ENCODE measurements at places on chromosomes 2 and 18. TPM values are rescaled to one million over a fixed set of nuclear protein-coding genes. Genes with fewer than 3 reads are reported as not detected.

DNA sequence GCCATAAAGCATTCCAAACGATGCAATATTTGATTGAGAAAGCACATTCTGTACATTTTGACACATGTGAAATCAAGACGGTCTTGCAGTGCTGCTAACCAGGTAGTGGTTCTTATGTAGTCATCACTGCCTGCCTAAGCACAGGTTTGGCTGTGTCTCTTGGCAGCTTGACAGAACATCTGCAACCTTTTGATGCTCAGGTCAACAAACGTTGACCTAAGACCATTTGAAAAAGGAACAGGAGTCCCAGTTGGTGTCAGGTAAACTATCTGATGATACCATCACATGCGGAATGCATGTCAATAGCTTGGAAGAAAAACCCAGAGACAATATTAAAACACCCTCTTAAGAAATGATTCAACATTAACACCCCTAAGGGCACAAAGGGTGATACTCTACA lies 80.7 kb downstream of the L3MBTL4 start:
- DNase-seq = no peak

- no peak for DNase-seq
These were observed 33.5 kb upstream of the RAB27B start for GRCh38 chr18:54794823-54795222.

DNA sequence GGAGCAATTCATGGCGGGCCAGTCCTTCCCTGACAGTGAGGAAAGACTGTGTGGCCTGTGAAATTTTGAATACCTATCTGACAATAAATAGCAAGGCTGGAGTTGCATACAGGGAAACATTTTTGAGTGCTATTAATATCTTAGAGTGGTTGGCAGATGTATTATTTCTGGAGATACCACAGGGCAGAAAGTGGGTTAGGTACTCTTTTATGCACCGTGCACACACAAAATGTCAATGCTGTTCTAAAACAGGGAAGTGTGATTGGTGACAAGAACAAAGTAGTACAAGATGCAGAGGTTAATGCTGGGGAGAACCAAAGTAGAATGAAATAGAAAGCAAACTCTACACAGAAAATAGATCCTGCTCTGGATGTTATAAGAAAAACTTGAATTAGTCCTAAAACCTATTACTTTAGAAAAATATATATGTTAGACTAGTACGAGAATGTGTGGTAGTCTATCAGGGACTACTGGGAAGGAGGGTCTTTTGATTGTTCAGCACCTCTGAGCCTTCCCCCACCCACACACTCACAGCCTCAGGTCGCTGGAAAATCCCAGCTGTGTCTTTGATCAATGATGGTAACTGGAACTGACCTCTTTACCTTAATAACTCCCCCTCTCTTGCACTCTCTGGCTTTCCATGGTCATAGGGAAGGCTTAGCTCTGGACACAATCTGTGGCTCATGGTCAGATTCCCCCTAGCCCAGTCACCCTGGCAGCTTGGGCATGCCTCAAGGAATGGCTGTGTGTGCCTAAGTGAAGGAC lies 58.2 kb downstream of the SERPINB8 start:
- no peak for DNase-seq

DNA sequence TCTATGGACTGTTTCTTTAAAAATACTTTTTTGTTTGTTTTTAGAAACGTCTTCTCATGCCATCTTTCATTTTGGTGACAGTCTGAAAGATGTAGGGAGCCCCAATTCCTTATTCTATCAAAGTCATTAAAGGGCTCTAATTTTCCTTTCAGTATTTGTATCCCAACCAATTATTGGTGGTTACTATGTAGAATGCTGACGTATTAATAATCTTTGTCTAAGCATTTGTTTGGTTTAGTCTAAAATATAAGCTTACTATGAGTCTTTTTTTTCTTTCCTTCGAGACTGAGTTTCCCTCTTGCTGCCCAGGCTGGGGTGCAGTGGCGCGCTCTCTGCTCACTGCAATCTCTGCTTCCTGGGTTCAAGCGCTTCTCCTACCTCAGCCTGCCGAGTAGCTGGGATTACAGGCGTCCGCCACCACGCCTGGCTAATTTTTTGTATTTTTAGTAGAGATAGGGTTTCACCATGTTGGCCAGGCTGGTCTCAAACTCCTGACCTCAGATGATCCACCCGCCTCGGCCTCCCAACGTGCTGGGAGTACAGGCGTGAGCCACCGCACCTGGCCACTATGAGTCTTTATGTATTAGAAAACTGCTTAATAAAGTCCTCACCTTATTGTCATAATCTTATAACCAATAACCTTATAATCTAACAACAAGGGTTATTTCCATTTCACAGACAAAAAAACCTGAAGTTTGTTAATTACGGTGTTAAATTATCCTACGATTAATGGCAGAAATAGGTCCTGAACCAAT lies 849 bp upstream of the VRK2 start:
- peak; percentile 20 for DNase-seq

DNA sequence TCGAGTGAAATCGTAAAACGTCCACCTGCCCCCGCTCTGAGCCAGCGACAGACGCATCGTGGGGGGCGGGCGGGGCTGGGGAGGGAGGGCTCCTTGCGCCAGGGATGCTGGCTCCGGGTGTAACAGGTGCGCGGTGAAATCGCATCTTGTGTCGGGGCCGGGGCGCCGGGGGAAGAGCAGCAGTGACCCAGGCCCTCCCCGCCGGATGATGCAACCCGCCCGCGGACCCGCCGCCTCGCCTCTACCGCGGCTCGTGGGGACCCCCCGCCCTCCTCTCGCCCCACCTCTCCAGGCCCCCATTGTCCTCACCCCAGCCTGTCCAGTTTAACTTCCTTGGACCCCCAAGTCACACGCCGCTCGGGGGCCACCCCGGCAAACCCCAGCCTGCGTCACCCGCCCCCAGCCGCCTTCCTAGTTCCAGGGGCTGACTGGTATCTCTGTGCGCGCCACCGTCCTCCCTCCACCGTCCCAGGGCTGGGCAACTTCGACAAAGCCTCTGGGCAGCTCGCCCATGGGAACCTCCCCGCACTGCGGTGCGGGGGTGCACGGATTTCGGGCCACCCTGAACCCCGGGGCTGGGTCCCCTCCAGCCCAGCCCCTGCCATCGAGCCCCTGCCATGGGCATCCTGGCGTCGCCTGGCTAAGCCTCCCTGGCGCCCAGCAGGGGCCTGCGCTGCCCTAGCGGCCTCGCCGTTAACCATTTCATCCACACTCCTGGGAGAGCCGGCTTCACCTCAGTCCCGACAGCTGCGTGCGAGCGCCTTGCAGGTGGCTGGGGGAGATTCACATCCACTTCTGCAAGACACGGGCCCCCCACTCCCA lies 799 bp upstream of the KIF1A start:
- peak; percentile 52 for DNase-seq

DNA sequence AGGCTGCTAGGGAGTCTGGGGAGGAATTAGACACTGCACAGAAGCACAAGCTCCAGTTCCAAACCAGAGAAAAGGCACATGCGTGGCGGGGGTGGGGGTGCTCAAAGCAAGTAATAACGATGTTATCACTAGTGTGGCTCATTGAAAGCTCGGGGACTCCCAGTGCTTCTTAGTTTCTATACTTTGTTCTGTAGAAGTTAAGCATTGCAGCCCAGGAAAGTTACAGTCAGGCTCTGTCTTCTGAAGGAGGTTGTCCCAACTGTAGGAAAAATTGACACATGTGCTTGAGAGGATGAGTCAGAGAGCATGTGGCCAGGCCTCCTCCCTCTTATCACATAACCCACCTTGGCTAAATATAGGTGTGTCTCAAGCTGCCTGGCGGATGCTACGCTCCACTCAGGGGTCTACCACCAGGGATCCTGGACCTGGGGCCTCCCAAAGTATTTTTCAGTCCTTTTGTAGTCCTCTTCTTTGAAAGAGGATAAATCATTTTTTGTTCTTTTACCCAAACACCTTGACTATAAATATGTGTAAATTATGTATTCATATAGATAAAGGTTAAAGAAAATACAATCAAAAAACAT lies 3.8 kb downstream of the GALNT5 start:
- peak; percentile 84 for DNase-seq

DNA sequence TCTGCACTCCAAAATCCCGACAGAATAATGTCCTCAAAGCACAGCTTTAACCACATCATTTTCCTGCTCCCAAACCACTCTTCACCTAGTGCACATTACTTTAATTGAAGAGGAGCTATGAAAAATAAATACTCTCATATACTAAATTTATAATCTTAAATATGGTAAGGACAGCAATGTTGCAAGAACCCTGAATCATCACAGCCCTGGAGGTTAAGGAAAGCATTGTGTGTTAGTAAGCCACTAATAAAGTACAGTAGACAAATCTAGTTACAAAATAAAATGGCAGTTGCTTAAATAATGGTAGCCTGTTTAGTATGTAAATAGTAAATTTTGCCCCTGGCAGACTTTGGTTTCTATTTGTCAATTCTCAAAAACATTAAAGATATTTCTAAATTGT lies 27.0 kb upstream of the CCDC178 start:
- DNase-seq = no peak

- no peak for DNase-seq
These were observed 129.0 kb downstream of the CABYR start for GRCh38 chr18:24267878-24268277.

GRCh38 chr2:118763797-118764196 lies 83.7 kb downstream of the EN1 start:
- no peak for DNase-seq

DNA sequence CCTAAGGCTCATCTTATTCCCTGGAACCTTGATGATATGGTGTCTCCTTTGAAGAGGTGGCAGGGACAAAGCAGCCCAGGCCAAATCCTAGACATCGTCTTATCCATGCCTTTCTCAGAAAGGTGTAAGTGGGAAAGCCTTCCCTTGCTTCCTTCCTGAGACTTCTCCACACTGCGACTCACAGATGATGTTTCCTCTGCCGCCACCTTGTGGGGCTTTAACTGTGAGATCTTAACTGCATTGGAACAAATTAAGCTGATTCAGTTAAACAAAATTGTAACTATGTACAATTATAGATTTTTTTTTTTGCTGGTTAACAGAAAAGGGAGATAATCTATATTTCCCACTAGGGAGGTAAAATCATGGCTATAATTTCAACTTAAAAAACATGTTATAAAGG lies 10.0 kb upstream of the GCA start:
- peak; percentile 42 for DNase-seq

- DNase-seq = no peak
These were observed 544 bp downstream of the ADRA2B start for GRCh38 chr2:96115631-96116423.

GRCh38 chr2:157257312-157258252 lies at the start of gene GALNT5:
TSS of gene GALNT5 (plus strand) at chr2:157257705. CDS start at chr2:157258083, 378 bp downstream.
- no peak for DNase-seq

- DNase-seq = no peak
These were observed 901.0 kb downstream of the CCDC85A start for GRCh38 chr2:57084697-57085281.

GRCh38 chr2:143068509-143068908 lies 60.7 kb upstream of the ARHGAP15 start:
- no peak for DNase-seq

DNA sequence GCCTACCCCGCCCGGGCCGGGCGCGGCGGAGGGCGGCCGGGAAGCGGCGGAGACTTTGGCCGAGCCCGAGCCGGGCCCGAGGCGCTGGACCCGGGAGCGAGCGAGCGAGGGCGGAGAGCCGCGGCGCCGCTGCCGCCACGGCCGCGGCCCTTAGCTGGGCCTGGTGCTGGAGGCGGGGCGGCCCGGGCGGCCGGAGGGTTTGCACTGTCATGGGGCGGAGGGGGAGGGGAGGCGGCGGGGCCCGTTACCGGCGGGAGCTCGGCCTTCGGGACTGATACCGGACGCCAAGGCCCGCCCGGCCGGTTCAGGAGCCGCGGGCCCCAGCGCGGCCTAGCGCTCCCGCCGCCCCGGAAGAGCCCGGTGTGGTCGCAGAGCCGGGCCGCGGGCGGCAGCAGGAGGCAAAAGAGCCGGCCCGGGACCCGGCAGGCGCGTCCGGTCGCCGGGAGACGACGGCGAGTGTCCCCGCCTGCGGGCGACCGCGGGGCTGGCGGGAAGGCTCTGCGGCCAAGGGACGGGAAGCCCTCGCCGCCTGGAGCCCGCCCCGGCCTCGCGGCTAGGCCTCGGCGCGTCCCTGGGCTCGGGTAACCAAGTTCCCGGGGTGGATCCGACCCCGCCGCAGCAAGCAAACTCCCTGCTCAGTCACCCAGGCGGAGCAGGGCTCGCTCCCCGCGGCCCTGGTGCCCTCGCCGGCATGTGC lies 697 bp downstream of the KCMF1 start:
- DNase-seq = peak; percentile 81

The TMEM198 gene
- 2.4 TPM for total RNA-seq

The ESPNL gene
- 0.16 TPM for total RNA-seq

The GALNT14 gene
- total RNA-seq = 0.48 TPM

The CD302 gene
- 0.47 TPM for total RNA-seq

The TCF23 gene
- total RNA-seq = not detected
